Type B pancreatic cell (in vitro differentiated cells): ENCODE measurements at places on chromosomes 6 and 20. TPM values are rescaled to one million over a fixed set of nuclear protein-coding genes. Genes with fewer than 3 reads are reported as not detected.

Gene RIPOR2
- 2.1 and 4.2 TPM in 2 replicates for total RNA-seq

Gene FITM2
- total RNA-seq: 5.7 and 7.1 TPM in 2 replicates

Gene ANGPT4
- total RNA-seq: 0.07 TPM in 1 of 2 replicates, not detected in the other

Gene MEP1A
- total RNA-seq: 3.6 and 22.4 TPM in 2 replicates

Gene ADAM33
- 0.29 and 8.2 TPM in 2 replicates for total RNA-seq

- no peaks in the 10 kb centered on the region for H3K27me3 ChIP-seq
- DNase-seq: no peak
- H3K4me1 ChIP-seq: peaks cover 4% of the 10 kb centered on the region
- peak overlapping the region; percentile 70 for H3K27ac ChIP-seq
These were observed 62.6 kb downstream of the GINS1 start for GRCh38 chr20:25470045-25470444.

GRCh38 chr6:52388790-52389189 is 26.8 kb downstream of the PAQR8 start:
- no peaks in the 10 kb centered on the region for H3K27me3 ChIP-seq
- H3K4me3 ChIP-seq: no peak overlapping the region
- H3K27ac ChIP-seq: no peak overlapping the region
- DNase-seq: no peak

DNA sequence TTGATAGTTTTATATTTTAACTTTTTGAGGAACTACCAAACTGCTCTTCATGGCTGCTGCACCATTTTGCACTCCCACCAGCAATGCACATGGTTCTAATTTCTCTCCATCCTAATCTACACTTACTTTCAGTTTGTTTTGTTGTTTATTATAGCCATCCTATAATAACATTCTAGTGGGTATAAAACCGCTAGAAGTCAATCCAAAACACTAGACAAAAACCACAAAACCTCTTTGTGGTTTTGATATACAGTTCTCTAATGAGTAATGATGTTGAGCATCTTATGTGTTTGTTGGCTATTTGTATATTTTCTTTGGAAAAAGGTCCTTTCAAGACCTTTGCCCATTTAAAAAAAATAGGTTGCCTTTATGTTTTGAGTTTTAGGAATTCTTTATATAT is 5.6 kb downstream of the RPP21 start:
- H3K4me1 ChIP-seq: peaks cover 7% of the 10 kb centered on the region
- H3K4me3 ChIP-seq: no peak overlapping the region
- no peak for DNase-seq

- H3K27me3 ChIP-seq: no peaks in the 10 kb centered on the region
- peaks cover 11% of the 10 kb centered on the region for H3K4me1 ChIP-seq
- no peak for DNase-seq
- H3K27ac ChIP-seq: no peak overlapping the region
- no peaks in the 10 kb centered on the region for H3K36me3 ChIP-seq
- H3K4me3 ChIP-seq: no peak overlapping the region
These were observed 105.4 kb downstream of the CD83 start for GRCh38 chr6:14222956-14223355.

GRCh38 chr6:113936093-113936934 is 34.6 kb downstream of the HDAC2 start:
- DNase-seq: no peak
- no peak overlapping the region for H3K4me3 ChIP-seq
- no peak overlapping the region for H3K27ac ChIP-seq
- H3K27me3 ChIP-seq: no peaks in the 10 kb centered on the region

DNA sequence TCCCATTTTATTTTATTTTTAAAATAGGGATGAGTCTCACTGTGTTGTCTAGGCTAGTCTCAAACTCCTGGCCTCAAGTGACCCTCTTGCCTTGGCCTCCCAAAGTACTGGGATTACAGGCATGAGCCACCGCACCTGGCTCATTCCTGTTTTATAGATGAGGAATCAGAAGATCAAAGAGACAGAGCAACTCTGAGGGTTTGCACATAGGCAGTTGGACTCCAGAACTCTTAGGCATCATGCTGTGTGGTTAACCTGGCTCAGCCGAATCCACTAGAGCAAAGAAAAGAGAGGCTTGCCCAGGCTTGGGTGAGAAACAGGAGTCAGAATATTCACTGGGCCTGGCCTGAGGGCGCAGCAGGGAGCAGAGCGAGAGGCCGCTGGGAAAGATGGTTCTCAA is 9.4 kb downstream of the MYH7B start:
- no peak overlapping the region for H3K4me3 ChIP-seq
- H3K4me1 ChIP-seq: no peaks in the 10 kb centered on the region
- no peaks in the 10 kb centered on the region for H3K27me3 ChIP-seq
- no peak for DNase-seq

DNA sequence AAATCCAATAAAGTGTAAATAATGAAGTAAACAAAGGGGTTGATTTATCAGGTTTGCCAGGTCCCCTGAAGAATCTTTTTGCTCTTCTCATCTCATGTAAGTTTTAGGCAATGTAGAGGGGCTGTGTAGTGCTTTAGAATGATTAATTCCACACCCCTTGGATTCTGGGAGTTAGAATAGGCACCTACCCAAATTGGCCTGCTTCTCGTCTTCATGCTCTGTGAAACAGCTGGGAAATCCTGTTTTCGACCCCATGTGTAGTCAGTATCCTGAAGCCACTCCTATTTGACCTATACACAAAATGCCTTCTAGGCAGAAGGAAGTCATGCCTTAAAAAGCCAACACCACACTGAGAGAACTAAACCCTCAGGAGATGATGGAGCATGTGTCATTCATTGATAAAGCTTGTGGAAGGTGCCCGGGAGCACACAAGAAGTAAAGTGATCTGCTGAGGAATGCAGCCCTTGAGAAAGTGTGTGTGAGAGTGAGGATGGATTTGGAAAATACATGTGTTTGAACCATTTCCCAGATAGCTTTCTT is 170.9 kb downstream of the KLHL32 start:
- H3K27me3 ChIP-seq: no peaks in the 10 kb centered on the region
- peaks cover 4% of the 10 kb centered on the region for H3K36me3 ChIP-seq
- no peak for DNase-seq
- peak overlapping the region; percentile 46 for H3K4me3 ChIP-seq
- H3K4me1 ChIP-seq: peaks cover 26% of the 10 kb centered on the region

DNA sequence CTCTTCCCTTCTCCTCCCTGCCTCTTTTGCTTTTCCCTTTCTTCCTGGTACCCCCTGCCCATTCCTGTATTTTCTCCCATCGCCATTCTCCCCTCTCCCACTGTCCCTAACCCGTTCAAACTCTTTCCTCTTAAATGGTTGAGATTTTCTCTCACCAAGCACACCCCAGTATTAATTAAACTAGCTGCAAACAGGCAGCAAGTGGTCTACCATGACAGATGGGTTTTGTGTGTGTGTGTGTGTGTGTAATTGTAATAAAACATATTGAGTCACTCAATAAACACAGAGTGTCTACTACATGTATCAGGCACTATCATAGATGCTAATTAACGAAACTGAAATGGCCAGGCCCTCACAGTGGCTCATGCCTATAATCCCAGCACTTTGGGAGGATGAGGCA is 6.7 kb downstream of the RAET1E start:
- peaks cover 33% of the 10 kb centered on the region for H3K27me3 ChIP-seq
- peaks cover 15% of the 10 kb centered on the region for H3K4me1 ChIP-seq
- H3K36me3 ChIP-seq: no peaks in the 10 kb centered on the region

DNA sequence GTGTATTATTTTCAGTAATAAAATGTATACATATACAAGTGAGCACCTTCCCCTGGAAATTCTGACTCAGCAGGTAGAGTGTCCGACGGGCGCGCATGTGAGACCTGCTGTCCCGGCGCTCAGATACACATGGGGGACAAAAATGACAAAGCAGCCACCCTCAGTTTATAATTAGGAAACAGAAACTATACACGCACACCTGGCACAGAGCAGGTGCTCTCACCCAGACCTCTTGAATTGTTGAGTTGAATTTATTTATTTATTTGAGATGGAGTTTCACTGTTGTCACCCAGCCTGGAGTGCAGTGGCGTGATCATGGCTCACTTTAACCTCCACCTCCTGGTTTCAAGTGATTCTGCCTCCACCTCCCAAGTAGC is 180.4 kb downstream of the ZDHHC14 start:
- no peak overlapping the region for H3K27ac ChIP-seq
- no peaks in the 10 kb centered on the region for H3K36me3 ChIP-seq
- DNase-seq: no peak
- peaks cover 3% of the 10 kb centered on the region for H3K4me1 ChIP-seq
- H3K4me3 ChIP-seq: no peak overlapping the region
- no peaks in the 10 kb centered on the region for H3K27me3 ChIP-seq

DNA sequence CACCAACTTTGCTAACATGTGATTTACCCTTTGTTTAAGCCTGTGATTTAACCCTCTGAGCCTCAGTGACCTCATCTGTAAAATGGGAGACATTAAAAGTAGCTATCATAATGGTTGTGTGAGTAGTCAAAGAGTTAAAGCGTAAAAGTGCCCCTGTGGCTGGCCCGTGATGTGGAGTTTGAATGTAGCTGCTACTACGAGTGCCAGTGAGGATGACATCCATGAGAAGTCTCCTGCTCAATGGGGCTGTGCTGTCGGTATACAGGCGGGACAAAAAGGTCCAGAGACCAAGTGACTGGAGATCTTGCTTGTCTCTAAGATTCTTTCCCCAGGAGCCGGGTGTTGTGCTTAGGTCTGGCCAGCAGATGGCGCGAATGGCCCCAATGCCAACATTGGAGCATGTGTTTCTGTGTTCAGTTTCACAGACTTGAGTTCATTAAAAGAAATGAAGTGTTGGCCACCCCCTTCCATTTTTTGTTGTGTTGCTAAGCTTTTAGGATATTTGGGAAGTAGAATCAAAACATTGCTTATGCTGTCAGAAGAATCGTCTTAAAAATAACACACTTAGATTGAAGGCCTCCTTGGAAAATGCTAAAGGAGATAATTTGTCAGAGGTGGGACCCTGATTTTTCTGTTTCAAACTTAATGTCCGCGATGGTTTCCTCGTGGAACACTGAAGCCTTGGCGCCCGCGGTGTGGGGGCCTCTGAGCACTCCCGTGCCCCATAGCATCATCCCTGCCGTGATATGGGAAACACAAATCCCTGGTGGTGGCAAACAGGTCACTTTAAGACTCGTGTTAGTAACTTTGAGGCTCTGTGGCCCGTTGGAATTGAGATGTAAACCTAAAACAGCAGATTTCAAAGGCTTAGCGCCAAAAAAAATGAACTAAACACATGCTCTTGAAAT is 9.3 kb upstream of the RBM38 start:
- H3K4me1 ChIP-seq: peaks cover 4% of the 10 kb centered on the region
- DNase-seq: peak; percentile 87
- peak overlapping the region; percentile 54 for H3K27ac ChIP-seq
- H3K27me3 ChIP-seq: no peaks in the 10 kb centered on the region
- H3K4me3 ChIP-seq: no peak overlapping the region

DNA sequence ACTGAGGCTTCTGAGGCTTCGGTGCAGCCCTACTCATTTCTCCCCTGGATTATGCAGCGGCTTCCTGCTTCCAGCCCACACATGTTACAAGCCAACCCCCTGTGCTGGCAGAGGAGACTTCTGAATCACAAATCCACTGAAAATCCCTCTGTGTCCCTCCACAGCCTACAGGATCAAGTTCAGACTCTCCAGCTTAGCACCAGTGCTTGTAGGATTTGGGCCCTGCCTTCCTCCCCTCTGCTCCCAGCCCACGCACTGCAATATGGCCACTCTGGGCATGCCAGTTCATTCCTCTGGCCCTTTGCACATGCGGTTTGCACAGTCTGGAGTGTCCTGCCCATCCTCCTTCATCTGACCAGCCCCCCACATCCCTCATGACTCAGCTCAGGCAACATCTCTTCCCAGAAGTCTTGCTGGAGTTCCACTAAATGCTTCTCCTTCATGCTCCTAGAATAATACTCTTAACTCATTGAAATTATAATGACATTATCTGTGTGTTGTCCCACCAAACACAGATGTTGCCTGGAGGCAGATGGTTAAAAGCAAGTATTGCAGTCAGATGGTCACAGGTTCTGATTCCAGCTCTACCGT is 15.9 kb upstream of the MDGA1 start:
- no peaks in the 10 kb centered on the region for H3K36me3 ChIP-seq
- DNase-seq: no peak
- peaks cover 15% of the 10 kb centered on the region for H3K4me1 ChIP-seq
- peak overlapping the region; percentile 13 for H3K27ac ChIP-seq

GRCh38 chr20:62707276-62707920 is 1.2 kb upstream of the NTSR1 start:
- H3K4me1 ChIP-seq: peaks cover 15% of the 10 kb centered on the region
- peaks cover 66% of the 10 kb centered on the region for H3K27me3 ChIP-seq
- no peak overlapping the region for H3K27ac ChIP-seq
- no peak for DNase-seq

DNA sequence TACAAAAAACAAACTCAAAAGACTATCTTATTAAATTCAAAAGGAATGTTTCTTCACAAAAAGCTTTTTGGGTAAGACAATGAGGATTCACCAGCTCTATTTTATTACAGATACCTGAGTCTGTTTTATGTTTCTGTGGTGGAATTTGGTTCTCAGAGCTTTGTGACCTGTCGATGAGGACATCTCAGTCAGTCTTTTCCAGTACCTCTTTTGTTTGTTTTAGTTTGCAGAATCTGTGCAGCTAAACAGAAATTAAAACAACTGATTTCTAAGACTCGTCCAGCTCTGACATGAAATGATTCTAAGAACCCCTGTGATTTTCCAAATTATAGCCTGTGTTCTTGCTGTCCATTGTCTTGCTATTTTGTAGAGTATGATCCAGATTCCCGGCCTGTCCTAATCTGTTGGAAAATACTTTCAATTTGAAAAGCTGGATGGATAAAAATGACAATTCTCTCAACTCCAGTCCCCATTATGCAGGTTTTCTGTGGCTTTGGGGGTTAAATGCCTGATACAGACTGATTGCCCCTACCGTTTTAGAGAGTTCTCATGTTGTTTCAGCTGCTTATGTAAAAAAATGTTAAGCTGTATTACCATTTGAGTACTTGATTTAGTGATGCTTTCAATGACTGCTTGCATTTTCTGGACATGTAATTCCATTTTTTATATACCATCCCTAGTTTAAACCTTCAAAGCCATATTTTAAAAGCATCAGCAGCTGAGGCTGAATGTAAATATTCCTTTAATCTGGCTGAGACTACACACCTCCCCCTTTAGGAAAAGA is 94.2 kb upstream of the TAB2 start:
- peak overlapping the region; percentile 3 for H3K27ac ChIP-seq
- H3K27me3 ChIP-seq: no peaks in the 10 kb centered on the region
- H3K4me3 ChIP-seq: no peak overlapping the region

DNA sequence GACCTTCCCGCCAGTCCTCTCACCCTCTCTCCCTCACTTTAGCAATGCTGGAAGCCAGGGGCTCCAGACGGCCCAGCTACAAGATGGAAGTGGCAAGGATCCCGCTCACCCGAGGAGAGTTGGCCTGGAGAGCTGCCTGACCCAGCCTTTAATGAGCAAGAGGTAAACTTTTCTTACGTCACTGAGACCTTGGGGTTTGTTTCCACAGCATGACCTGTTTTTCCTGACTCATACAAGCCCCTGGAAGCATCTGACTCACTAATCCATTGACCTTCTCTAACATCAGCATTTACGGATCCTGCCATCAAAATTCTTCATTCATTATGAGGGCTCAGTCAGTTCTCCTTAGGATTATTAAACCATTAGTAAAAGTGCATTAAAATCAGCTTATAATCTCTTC is 120.4 kb downstream of the MYLK4 start:
- peaks cover 55% of the 10 kb centered on the region for H3K4me1 ChIP-seq
- peaks cover 4% of the 10 kb centered on the region for H3K36me3 ChIP-seq
- no peak for DNase-seq
- no peaks in the 10 kb centered on the region for H3K27me3 ChIP-seq
- H3K4me3 ChIP-seq: no peak overlapping the region
